ENCODE measurements at places on chromosomes 12 and 14.

GRCh38 chr12:27733052-27733656 lies 22.5 kb downstream of the MRPS35 start:
- DNase-seq = no peak

DNA sequence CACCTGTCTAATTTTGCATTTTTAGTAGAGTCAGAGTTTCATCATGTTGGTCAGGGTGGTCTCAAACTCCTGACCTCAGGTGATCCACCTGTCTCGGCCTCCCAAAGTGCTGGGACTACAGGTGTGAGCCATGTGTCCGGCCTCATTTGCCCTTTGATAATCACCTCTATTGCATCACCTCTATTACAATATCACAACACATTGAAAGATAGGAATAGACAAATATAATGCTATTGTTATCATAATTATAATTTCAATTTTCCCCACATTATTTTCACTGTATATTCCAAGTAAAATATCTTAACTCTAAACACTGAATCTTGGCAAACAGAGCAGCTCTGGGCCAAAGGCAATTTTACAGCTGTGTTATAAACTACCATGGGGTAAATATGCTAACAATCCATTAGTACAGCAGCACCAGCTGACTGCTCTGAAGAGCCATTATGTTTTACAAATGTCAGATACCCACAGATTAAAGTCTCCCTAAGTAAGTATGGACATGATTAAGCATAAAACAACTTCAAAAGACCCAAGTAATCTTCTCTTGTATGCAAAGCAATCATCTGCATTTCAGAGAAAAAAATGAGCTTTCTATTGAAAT lies 173.2 kb downstream of the MED13L start:
- DNase-seq = no peak

GRCh38 chr12:103114296-103115055 lies 157.0 kb downstream of the ASCL1 start:
- DNase-seq = no peak

DNA sequence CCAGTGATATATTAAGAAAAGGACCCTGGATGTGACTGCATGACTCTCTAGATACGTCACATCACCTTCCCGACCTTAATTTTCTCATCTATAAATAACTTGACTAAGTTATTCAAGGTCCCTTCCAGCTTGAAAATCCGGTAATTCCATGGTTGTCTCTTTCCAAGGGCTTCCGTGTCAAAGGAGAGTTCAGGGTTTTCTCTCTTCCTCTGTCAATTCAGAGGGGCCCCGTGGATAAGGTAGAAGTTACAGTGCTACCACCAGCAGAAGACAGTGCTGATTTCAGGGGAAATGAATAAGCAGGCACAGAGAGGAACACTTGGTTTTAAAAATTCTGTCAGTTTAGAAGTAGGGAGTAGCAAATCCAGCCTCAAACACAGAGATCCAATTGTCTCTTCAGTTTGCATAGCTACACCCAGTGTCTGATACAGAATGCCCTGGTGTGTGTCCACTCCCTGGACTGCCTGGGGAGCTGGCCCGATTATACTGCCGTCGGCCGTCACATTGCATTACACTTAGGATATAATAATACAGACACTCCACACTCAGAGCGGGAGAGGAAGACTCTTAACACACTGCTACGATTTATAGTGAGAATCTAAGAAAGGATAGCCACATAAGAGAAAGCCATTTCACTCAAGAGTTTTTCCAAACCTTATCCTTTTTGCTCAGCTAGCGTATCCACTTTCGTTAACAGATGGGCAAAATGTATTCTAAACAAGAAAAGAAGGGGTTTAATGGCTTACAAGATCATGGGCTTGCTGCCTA lies 54.7 kb upstream of the GTF2A1 start:
- no peak for DNase-seq

GRCh38 chr12:25994901-25995625 lies 36.6 kb downstream of the RASSF8 start:
- DNase-seq = no peak

DNA sequence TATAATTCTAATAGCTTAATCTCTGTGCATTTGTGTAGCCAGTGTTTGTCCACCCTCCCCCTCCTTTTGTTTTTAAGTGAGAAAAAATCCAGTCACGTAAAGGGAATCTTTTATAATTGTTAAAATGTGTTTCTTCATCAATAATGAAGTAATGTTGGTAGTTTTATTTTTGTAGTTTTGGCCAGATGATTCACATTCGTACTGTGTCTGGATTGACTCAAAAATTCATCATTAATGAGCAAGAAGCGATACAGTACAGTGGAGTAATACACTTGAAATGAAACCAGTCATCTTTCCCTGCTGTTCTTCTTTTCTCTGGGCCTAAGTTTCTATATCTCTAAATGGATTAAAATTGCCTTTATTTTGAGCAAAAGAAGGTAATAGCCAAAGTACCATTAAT lies 86.5 kb downstream of the SRGAP1 start:
- DNase-seq = no peak

DNA sequence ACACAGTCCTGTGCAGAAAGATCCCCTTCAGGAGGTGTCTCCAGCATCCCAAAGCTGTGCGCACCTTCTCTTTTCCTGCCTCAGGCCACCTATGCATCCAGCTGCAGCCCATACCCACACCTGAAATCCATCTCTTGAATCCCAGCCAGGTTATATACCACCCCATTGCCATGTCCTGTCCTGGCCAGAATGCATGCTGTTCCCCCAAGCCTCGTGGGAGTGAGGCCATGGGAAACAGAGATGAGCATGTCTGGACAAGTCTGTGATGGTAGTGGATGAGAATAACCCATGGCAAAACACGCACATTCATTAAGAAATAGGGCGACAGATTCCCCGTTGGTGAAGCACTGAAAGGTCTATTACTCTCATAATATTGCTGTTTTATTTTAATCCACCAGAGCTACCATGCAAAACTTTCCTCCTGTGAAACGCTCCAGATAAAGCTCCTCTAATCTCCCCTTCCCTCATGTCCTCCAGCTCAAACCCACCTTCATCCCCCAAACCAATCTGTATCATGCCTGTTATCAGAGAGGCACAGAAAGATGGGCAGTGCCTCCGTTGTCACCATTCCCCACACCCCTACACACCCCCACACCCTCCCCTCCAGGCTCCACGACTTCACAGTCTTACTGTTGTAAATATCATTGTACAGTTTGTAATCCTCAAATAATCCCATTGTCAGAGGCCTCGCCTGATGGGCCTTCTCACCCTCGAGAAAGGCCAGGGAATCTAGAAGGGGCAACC lies 97.5 kb upstream of the FKBP4 start:
- DNase-seq = no peak

GRCh38 chr14:22289570-22289969 lies 299.5 kb downstream of the DAD1 start:
- no peak for DNase-seq

DNA sequence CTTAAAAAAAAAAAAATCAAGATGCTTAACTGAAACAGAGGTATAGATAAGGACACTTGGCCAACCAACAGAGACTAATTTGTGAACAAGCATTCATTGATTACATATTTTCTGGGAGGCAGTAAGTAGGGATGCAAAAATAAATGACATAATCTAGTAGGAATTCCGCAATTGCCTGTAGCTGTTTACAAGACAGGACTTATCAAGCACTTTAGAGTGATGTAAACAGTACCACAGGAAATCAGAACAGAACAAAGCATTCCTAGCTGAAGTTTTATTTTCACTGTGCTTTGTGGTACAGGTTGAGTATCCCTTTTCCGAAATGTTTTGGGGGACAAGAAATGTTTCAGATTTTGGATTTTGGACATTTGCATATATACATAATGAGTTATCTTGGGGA lies 68.2 kb upstream of the FGD4 start:
- DNase-seq = no peak

GRCh38 chr12:110062241-110062640 lies 13.9 kb upstream of the C12orf76 start:
- DNase-seq = no peak

DNA sequence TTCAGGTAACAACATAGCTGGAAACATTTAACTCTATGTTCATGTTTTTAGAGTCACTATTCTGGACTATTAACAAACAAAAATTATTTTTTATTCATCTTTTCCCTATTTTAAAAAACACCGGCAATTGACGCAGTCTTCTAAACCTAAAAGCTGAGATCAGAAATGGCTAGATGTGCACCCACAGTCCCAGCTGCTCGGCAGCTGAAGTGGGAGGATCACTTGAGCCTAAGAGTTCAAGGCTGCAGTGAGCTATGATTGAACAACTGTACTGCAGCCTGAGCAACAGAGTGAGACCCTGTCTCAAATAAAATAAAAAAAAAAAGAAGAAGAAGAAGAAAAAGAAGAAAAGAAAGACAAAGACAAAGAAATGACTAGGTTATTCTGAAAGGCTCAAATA lies 64.5 kb downstream of the PAX9 start:
- no peak for DNase-seq

GRCh38 chr12:40947797-40948196 lies 240.3 kb upstream of the PDZRN4 start:
- no peak for DNase-seq

GRCh38 chr14:20489093-20489994 lies 16.0 kb upstream of the RNASE10 start:
- DNase-seq = no peak

GRCh38 chr12:57759360-57759980 lies 4.6 kb downstream of the MARCHF9 start:
- DNase-seq = no peak

GRCh38 chr12:82838131-82838551 lies 151.4 kb downstream of the TMTC2 start:
- no peak for DNase-seq

DNA sequence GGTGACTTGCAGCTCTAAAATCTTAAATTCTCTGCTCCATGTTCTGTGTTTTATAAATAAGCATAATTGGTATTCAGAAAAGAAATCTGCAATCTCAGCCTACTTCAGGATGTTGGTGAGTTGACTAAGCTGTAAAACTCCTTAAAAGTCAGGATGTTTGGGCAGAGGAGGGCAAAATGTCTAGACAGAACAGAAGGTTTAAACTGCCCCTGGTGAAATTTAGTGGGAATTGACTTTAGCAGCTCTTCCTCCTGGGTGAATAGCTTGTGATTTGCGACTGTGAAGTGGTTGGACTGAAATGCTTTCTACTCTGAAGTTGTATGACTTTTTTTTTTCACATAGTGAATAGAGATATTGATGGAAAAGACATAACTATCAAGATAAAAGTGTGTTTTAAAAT lies 85.8 kb downstream of the CAND1 start:
- no peak for DNase-seq

GRCh38 chr12:124916374-124917134 lies 2.1 kb upstream of the UBC start:
- DNase-seq = no peak
